ENCODE measurements at places on chromosomes 7 and 10.
A peak's percentile ranks its signal among the peaks of the same experiment; 100 is the strongest.

- peak; percentile 59 for DNase-seq
Observed at GRCh38 chr7:73342645-73343044, 14.7 kb downstream of the FKBP6 start.

DNA sequence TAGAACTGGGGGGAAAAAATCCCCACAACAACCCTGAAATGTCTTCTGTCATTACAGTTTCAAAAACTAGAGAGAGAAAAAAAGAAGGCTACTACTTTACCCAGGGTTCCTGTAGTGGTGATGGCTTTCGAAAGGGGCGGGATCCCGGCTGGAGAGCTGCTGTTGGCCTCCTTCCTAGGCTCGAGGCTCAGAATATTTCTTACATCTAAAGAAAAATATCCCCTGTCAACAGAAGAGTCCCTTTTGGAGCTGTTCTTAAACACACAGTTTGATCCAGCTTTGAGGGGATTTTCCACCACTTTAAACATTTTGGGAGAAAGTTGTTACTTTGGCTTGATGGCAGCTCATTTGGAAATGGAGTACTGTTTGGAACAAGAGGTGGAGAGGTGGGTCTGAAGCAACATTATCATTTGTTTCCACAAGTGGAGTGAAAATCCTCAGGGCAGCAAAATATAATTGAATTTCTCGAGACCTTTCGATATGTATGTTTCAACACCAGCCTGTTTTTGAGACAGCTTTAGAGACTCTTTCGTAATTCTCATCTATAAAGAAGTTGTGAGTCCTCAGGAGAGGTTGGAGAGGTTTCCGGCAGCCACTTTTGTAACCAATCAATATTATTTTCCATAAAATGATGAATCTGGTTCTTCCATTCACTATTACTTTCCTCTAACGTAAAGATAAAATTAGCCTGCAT is 5.1 kb downstream of the HOXA13 start:
- DNase-seq = no peak

DNA sequence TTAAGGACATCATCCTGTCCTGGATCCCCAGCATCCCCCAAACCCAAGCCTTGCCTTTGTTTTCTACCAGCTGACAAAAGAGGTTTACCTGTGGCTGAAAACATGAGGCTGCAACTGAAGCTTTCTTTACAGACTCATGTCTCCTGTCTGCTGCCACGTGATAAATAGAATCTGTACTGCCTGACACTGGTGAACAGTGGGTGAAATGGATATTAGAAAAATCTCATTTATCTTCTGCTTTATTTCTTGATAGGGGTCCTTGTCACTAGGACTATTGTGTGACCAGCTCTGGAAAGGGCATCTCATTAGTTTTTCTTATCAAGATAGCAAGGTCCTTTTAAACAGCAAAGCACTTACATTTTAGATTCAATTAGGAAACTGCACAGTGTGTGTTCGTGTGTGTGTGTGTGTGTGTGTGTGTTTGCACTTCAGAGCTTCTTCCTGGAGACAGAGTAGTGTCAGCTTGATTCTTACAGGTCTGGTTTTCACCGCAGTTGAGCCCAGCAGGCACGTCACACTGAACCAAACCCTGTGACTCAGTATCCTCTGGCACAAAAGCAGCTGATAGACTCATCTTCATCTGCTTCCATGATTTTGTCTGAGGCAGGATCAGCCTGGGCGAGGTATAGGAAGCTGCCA is 373.5 kb upstream of the CELF2 start:
- DNase-seq = peak; percentile 76

DNA sequence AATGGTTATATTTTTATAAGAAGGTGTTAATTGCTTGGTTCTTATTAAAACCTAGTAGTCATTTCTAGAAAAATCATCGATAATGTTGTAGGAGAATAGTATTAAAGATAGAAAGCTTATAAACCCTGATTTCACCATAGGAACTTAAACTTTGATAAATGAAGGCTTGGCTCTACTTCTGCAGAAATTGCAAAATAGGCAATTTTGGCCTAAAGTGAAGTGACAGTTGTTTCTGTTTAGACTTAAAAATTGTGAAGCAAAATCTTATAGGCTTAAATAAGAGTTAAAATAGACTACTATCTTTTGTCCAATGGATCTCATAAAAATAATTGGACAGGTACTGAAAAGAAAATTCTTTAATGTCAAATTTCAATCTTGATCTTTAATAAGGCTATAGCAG is 321.6 kb upstream of the FZD8 start:
- DNase-seq = no peak

DNA sequence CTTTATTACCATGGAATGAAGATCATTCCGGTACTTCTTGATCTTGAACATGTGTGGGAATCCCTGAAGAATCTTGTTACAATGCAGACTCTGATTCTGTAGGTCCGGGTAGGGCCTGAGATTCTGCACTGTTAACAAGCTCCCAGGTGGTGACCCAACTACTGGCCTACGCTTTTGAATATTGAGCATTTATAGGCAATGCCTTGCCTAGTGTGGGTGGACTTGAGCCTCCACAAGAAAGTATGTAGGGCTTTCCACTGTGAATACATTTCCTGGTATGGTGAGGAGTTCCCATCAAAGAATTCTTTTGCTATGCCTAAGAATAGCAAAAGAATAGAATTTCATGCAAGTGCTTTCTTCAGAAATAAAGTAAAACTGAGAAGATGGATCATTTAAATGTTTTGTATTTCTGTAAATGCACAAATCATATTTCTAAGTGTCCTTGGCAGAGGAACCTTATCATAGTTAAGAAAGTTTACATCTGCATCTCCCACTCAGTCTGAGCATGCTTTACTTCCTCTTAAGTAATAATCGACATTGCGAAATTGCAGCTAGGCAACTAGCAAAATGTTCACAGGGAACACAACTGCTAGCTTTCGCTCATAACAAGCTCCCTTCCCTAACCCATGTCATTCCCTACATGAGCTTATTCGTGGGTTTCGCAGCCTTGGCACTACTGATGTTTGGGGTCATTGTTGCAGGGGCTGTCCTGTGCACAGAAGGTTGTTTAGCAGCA is 71.4 kb downstream of the AHR start:
- DNase-seq = peak; percentile 87

DNA sequence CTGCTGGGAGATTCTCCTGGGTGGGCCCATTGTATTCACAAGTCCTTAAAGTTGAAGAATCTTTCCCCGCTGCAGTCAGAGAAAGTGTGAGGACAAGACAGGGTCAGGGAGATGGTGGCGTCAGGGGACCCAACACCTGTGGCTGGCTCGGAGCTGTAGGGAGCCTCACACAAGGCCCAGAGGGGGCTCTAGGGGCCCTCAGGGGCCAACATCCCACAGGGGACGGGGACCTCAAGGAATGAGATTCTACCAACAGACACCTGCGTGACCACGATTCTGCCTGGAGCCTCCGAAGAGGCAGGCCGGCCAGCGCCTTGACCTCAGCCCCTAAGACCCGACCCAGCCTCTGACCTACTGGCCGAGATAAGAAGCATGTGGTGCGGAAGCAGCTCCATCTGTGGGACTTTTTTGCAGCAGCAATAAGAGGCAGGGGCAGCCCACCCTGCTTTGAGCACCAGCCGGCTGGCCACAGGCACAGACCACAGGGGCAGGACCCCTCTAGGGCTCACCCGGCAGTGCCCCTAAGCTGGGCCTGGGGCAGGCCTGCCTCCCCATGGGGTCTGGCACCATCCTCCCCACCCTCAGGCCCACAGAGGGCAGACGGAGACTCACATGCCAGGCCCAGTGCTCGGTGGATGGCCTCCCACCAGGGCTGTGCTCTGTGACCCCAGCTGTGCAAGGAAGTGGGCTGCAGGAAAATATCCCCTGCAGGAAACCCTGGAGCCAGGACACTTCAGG is 13.2 kb downstream of the RASGEF1A start:
- DNase-seq = no peak

DNA sequence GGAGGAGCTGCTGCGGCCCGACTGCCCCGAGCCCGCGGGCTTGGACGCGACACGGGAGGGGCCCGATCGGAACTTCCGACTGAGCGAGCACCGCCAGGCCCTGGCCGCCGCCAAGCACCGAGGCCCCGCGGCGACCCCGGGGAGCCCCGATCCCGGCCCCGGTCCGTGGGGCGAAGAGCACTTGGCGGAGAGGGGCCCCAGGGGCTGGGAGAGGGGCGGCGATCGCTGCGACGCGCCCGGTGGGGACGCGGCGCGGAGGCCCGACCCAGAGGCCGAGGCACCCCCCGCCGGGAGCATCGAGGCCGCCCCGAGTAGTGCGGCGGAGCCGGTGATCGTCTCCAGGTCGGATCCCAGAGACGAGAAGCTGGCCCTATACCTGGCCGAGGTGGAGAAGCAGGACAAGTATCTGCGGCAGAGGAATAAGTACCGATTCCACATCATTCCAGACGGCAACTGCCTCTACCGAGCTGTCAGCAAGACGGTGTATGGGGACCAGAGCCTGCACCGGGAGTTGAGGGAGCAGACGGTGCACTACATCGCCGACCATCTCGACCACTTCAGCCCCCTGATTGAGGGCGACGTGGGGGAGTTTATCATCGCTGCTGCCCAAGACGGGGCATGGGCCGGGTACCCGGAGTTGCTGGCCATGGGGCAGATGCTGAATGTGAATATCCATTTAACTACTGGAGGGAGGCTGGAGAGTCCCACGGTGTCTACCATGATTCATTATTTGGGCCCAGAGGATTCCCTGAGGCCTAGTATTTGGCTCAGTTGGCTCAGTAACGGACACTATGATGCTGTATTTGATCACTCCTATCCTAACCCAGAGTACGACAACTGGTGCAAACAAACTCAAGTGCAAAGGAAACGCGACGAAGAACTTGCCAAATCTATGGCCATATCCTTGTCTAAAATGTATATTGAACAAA is 1.4 kb downstream of the OTUD1 start:
- DNase-seq = peak; percentile 37

GRCh38 chr7:12926206-12926605 is 238.8 kb downstream of the ARL4A start:
- DNase-seq = no peak

DNA sequence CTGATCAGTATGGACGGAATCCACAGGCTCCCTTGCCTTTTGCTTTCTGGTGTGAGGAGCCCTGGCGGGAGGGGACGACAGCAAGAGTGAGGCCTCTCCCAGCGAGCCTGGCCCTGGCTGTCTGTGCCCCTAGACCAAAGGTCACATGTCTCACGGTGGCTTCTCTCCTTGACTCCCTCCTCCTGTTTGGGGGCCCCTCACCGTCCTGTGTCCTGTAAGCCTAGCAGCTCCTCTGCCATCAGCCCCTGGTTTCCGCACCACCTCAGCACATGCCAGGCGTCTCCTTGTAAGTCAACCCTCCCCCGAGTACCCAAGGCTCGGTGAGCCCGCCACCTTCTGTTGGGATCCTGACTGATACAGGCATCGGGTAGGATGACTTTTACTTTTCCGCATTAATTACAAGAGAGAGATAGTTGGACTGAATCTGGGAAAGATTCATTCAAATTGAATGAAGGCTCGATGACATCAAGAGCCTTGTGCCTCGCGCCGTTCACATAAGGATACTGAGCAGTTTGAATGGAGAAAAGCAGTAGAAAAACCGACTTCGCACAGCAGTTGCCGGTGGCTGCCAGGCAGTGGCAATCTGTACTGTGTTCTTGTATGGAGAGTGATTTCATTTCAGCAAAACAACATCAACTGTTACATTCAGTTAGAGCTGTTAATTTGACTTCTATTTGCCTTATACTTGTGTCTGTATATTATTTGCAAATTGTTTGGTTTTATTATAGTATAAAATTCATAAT is 119.8 kb downstream of the XRCC2 start:
- DNase-seq = no peak

DNA sequence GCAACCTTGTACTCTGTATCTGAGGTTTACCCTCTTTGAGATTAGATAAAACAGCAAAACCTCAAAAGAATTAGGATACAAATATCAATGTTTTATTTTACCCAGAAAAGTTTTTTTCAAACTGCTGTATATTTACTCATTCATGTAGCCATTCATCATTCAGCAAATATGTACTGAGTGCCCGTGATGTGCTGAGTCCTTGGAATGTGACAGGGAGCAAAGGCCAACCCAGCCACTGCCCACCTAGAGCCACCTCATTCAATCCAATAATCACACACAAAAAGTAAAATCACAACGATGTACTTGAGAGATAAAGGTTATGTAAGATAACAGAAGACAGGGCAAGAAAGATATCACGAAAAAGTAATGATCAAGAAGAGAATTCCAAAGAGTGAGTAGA is 187.4 kb downstream of the CDCA7L start:
- DNase-seq = no peak

- DNase-seq = no peak
Observed at GRCh38 chr10:13669182-13669855, 82.6 kb downstream of the PRPF18 start.

GRCh38 chr10:79345241-79346011 is 1.8 kb upstream of the PPIF start:
- no peak for DNase-seq

- DNase-seq = peak; percentile 35
Observed at GRCh38 chr10:63573068-63573697, 52.0 kb downstream of the REEP3 start.

GRCh38 chr10:13698217-13698616 is 111.5 kb downstream of the PRPF18 start:
- no peak for DNase-seq

DNA sequence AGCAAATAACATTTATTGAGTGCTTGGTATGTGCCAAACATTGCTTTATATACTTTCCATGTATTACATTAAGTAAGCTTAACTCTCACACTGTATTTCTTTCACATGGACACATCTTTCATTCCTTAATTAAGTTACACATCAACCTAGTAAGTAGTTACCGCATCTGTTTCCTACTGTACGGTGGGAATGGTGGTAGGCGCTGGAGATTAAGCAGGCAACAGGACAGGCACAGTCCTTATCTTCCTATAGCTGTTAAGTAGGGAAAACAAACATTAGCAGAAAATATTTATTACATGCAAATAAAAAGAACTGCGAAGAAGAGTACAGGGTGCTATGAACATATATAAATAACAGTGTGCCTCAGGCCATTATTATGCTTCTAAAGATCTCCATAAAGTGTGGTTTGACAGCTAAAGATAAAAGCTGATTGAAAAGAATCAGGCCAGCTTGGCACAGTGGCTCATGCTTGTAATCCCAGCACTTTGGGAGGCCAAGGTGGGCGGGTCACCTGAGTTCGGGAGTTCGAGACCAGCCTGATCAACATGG is 105.0 kb downstream of the SUGCT start:
- DNase-seq = no peak

GRCh38 chr7:93981480-93981874 is 22.7 kb downstream of the BET1 start:
- DNase-seq = no peak

DNA sequence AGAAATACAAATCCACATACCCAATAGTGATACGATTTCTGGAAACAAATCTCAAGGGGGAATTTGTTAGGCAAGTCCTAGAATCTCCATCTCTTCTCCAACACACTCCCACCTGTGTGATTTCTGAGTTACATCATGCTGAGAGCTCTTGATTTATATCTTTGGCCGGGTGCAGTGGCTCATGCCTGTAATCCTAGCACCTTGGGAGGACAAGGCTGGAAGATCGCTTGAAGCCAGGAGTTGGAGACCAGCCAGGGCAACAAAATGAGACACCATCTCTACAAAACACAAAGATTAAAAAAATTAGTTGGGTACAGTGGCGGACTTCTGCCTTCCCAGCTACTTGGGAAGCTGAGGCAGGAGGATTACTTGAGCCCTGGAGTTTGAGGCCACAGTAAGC is 1.5 kb upstream of the MTPN start:
- DNase-seq = no peak

Measured in fibroblast of skin of right biceps (primary cell).